ENCODE measurements at places on chromosomes 7 and 10.

GRCh38 chr10:69959911-69960310 lies 92.7 kb upstream of the MACROH2A2 start:
- DNase-seq, result no peak

DNA sequence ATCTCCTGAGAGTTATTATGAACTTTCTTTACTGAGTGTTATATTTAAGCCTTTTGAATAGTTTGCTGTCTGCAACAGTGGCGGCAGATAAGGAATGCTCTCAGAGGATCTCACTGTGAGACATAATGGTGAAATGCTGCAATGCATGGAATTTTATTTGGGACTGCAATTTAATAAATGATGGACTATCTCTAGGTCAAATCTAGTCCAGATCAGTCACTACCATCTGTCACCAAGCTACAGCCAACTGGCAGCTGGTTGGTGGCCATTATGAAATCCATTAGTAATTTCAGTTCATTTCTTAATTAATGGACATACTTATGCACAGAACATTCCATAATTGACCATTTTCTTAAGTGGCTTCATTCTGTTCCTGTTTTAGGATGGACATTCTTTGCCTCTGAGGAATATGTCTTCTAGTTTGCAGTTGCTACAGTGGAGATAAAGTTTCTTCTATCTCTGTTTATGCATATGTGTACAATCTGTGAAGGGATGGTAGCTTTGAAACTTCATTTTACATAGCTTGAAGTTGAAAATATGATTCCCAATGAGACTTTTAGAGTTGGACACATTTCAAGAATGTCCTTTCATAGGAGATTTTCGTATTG lies 586.6 kb downstream of the SUGCT start:
- no peak for DNase-seq

DNA sequence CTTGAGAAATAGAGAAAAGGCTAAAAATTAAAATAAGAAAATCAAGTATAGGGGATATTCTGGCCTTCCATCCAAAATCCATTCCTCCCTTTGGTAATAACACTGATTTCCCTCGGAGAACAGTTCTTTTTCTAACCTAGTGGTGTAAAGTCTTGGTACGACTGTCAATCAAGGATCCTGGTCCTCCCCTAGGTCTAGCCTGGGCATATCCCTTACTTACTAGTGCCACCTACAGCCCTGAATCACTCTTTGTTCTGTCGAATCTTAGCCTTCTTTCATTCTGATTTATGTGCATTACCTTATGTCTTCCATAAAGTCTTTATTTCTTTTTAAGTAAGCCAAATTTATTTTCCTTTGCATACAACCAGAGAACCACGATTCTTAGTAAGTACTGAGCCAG lies 298.7 kb upstream of the LRRTM3 start:
- DNase-seq, result no peak

DNA sequence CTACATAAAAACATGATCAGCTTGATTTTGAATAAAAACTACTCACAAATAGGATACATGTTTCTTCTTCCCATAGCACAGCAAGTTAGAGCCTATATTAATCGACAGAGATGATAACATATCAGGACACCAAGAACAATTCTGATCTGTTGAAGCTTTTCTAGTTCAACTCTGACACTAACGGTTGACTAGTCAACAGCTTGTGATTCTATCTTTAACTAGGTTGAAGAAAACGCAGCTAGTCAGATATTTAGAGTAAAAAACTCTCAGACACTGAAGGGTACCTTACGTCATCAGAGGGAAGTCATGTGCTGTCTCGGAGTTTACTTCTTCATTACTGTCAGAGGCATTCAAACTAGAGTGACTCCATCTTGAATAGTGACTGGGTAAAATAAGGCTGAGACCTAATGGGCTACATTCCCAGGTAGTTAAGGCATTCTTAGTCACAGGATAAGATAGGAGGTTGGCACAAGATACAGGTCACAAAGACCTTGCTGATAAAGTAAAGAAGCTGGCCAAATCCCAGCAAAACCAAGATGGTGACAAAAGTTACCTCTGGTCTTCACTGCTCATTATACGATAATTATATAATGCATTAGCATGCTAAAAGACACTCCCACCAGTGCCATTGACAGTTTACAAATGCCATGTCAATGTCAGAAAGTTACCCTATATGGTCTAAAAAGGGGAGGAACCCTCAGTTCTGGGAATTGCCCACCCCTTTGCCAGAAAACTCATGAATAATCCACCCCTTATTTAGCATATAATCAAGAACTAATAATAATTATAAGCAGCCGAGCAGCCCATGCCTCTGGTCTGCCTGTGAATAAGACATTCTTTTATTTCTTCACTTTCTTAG lies 21.3 kb downstream of the CCDC71L start:
- DNase-seq, result no peak

- no peak for DNase-seq
Observed at GRCh38 chr7:3272691-3273141, 28.3 kb upstream of the SDK1 start.

DNA sequence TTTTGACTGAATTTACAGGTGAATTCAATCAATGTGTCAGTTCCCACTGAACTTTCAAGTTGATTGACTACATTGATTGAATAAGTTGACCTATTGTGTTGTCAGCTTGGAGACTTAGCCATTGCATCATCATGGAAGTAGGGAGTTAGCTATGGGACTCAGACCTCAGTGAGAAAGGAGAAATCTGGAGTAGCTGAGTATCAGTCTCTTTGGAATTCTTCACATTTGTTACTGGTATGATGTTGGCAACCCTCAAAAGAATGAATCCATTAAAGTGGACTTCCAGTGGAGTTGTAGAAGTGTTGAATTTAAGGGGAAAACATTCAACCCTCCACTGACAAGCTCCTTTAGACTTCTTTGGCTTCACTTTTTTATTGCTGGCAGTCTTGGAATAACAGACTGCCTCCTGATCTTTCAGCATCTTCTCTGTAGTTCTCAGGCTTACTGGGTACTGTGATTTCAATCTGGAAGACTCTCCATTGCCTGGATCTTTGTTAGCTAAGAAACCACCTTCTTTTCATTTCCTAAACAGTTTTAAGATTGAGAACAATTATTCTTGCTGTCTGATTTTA lies 160.3 kb upstream of the NRP1 start:
- DNase-seq, result no peak

DNA sequence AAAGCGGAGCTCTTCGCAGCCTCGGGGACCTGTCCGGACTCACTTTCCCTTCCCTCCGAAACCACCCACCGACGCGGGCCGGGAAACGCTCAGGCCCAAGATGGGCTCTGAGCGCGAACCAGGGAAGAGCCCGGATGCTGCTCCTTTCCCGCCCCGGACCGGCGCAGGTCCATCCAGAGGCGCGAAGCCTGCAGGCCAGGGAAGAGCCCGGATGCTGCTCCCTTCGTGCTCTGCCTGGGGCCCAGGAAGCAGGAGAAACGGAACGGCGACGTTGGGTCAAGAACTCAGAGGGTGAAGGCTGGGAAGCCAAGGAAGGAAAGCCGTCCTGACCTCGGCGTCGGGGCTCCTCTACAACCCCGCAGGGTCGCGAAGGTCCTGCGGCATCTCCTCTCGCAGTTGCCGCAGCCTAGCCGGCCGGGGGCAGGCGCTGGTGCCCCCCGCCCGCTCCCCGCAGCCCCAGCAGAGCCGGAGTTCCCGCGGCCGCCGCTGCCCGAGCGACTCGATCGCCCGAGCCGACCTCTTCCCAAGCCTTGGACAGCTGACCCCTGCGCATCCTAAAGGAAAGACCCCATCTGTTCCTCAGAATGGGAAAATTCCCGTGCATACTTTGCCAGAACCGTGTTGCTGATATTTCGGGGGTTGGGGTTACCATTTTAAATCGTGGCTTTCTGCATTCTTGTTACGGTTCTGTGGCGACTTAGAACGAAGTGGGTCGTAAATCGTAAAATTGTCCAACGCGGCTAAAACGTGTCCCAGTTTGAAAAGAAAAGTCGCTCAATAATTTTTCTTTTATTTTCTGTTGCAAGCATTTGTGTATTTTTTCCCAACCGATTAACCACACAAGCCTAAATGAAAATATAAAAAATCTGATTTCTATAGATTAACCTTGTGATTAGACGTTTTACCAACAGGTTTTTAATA lies 7.5 kb downstream of the HOXA1 start:
- DNase-seq, result no peak

GRCh38 chr7:18978108-18978495 lies 139.3 kb downstream of the TWIST1 start:
- no peak for DNase-seq

DNA sequence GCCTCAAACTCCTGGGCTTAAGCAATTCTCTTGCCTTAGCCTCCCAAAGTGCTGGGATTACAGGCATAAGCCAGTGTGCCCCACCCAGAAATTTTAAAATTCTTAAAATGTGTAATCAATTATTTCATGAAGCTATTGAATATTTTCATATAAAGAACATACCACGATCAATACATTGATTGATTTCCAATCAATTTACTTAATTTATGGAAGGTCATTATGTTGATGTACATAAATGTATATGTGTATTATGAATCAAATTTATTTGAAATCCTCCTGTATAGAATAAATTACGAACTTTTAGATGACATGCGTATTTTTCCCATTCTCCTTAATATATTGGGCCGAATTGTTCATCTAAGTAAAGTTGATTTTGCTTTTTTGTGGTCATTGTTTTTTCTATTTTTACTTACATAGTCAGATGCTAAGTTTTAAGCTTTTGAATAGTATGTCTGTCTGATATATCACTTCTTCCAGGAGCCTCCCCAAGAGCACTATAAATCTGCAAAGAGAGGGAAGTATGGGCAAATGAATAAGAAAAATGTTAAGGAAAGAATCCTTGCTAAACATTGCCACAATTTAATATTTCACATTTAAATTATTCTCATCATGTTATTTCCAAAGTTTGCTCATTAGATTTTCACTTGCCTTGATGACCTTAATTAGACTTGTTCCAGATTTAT lies 35.3 kb downstream of the SKIDA1 start:
- DNase-seq, result no peak

DNA sequence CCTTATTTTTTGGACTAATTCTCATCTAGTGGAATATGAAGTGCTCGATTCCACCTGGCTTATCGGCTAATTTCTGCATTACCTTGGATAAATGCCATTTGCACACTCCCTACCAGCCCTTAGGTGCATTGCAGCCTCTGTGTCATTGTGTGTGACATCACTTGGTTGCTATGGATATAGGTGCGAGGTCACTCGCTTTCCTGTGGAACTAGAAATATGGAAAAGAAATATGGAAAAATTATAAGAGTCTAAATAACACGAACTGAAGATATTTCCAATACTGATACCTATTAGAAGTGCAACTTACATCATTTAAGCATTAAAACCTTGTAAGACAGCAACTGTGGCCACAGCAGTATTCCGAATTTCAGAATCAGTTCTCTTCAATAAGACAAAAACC lies 2.0 kb downstream of the YWHAG start:
- no peak for DNase-seq

DNA sequence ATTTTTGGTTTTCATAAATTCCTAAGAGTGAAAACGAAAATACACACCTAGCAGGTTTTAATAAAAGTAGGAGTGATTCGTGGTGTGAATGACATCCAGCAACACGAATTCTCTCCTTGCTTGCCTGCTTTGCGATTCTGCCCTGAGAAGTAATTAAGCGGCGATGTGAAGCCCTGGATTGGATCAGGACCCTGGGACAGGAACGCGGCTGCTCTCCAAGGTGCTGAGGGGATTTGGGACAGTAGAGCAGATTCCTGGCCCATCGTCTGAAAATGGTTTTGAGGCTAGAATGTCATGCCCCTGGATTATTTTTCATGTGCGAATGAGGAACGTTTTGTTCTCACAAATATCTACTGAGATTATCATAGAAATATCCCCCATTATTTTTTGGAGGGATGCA lies 7.8 kb downstream of the NPS start:
- no peak for DNase-seq

DNA sequence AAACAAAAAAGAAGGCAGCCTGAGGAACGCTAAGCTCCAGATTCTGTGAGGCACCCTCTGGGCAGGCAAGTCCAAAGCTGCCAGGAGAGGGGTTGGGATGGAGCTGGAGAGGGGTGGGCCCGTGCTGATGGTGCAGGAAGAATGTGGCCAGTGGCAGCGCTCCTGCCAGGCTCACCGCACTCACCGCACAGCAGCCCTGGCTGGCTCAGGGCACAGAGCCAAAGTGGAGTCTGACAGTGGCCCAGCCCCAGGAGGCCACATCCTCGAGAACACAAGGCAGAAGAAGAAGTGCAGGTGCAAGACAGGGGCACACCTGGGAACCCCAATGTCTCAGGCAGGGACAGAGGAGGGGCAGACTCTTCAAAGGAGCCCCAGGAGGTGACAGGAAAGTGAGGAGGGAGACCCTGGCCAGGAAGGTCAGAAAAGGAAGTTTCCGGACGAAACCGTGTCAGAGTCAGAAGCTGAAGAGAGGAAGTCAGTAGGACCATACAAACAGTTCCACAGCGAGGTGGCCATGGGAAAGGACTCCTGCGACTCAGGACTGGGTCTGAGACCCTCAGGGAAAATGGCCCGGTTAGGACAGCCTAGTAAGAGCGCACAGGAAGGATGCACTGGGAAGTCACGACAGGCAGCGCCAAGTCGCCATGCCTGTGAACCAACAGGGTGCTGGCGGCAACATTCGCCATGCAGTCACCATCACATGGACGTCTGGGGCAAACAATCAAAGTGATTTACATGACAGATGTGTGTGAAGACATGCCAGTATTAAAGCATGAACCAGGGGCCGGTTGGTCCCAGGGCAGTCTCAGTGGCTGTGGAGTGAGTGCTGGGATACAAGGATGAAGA lies 54.4 kb downstream of the COBL start:
- no peak for DNase-seq

DNA sequence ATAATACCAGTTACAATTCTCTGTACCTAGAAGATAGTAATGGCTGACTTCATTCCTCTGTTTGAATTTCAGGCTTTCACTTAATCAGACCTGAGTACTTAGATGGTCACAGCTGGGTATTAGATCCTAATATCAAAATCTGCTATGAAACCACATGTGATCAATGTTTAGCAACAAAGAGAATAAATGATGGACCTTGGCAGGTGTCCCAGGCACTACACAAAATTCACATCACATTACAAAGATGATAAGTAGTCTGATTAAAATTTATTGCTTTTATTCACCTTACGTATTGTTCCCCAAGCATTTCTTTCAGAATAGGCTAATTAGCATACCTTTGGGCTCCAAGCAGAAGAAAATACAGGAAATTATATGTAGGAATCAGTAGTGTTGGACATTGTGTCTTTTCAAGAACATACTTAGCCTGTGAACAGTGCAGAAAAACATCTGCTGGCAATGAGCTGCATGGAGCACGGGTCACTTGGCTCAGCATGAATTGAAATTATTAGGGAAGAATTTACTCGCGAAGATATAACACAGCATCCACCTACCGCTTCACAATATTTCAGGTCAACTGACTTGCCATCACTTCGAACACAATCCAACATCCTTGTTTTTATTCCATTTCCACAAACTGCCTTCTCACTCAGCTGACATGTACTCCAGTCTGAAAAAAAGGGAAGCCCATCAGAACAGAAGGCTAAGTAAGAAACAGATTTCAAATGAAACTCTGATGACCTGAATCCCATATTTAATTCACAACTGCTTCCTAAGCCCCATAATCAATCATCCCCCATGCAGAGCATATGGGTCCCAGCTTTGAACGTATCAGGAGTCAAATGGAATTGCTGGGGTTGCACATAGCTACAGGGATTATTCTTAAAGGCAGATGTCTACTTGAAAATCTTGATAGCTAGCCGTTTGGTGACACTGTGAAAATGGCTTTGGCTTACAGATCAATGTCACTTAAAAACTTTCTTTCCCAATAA lies 421.0 kb downstream of the THSD7A start:
- no peak for DNase-seq

Measured in effector CD8-positive, alpha-beta T cell (primary cell).